ENCODE measurements at places on chromosomes 13 and 19. TPM values are rescaled to one million over a fixed set of nuclear protein-coding genes. Genes with fewer than 3 reads are reported as not detected.

Gene ZNF541
- not detected for total RNA-seq

GRCh38 chr19:38514812-38515633 lies 81.5 kb downstream of the RYR1 start:
- H3K27me3 ChIP-seq, result peaks cover 7% of the 10 kb centered on the region
- H3K27ac ChIP-seq, result no peak overlapping the region
- peak overlapping the region; percentile 26 for H3K4me3 ChIP-seq
- peaks cover 22% of the 10 kb centered on the region for H3K4me1 ChIP-seq
- peak; percentile 94 for DNase-seq
- H3K36me3 ChIP-seq, result no peaks in the 10 kb centered on the region

Gene CYP4F2
- not detected for total RNA-seq

- peaks cover 8% of the 10 kb centered on the region for H3K4me1 ChIP-seq
- H3K27ac ChIP-seq, result no peak overlapping the region
- H3K27me3 ChIP-seq, result peaks cover 8% of the 10 kb centered on the region
- no peak for DNase-seq
- no peak overlapping the region for H3K4me3 ChIP-seq
Measured at GRCh38 chr19:44712864-44713515, 14.0 kb downstream of the CEACAM16 start.

Gene CYTH2
- 31.6 TPM for total RNA-seq

Gene PGLYRP2
- not detected for total RNA-seq

Gene CALR
- total RNA-seq, result 994 TPM

GRCh38 chr13:77919246-77919920 lies 752 bp upstream of the EDNRB start:
- H3K4me1 ChIP-seq, result no peaks in the 10 kb centered on the region
- H3K4me3 ChIP-seq, result no peak overlapping the region
- H3K27ac ChIP-seq, result no peak overlapping the region

- peaks cover 7% of the 10 kb centered on the region for H3K36me3 ChIP-seq
- no peak overlapping the region for H3K27ac ChIP-seq
- DNase-seq, result no peak
Measured at GRCh38 chr19:41441321-41441945, 1.5 kb upstream of the ERICH4 start.

DNA sequence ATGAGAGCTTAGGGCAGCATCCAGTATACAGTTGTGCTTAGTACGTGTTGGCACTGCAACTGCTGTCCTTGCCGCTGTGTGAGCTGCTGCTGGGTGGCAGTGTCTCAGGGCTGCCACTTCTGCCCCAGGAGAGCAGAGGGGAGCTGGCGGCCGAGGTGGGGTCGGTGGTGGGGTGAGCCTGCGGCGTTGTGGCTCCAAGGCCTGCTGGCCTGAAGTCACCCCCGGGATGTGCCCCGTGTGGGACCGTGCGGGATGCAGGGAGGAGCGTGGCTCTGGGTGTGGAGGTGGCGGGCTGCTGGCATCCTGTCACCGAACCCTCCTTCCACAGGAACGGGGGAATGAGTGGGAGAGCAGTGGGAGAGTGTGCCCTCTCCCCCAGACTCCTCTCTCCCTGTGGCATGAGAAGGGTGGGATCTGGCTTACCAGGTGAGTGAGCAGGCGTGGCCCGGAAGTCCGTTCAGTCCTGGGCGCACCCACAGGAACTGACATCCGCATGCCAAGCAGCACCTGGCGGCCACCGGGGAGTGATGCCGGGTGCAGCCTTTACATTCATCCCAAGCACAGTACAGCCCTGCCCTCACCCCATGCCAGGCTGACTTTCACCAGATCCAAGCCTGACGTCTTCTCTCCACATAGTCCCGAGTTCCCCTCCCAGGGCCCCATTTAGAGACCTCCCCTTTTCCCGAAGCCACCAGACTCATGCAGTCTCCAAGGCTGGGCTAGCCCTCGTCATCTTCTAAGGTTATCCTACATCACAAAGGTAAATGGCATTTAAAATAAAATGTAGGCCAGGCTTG lies 26.6 kb downstream of the MCF2L start:
- H3K36me3 ChIP-seq, result no peaks in the 10 kb centered on the region
- no peaks in the 10 kb centered on the region for H3K4me1 ChIP-seq
- no peaks in the 10 kb centered on the region for H3K27me3 ChIP-seq
- no peak overlapping the region for H3K27ac ChIP-seq

Gene RFPL4A
- not detected for total RNA-seq
